ENCODE measurements at places on chromosomes 7 and 10.

GRCh38 chr7:155665957-155666287 is 21.5 kb downstream of the RBM33 start:
- DNase-seq = no peak

DNA sequence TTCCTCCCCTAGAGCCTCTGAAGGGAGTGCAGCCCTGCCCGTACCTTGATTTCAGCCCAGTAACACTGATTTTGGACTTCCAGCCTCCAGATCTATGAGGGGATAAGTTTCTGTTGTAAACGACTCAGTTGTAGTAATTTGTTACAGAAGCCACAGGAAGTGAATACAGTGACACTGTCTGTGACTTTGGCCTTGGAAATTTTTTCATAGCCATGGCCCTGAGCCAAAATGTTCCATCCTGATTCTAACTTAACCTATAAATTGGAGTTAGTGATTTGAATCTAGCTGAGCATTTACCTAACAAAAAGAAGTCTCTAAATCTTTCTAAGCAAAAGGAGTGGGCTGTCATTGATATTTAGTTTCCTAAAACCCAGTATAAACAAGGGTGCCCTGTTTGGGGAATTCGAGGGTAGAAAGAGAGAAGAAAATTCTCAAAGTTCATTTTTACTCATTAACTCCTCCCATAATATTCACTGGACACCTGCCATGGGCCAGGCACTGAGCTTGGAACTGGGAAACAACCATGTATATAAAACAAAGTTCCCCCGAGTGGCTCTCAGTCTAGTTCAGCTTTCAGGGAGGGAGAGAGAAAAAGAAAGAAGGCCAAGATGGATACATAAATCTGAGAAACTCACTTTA is 162.3 kb downstream of the SKIDA1 start:
- DNase-seq = no peak

GRCh38 chr7:103762065-103762760 is 227.2 kb downstream of the RELN start:
- no peak for DNase-seq

GRCh38 chr7:158783595-158783994 is 45.7 kb downstream of the ESYT2 start:
- DNase-seq = no peak

GRCh38 chr10:7485799-7486198 is 75.0 kb upstream of the SFMBT2 start:
- DNase-seq = no peak

DNA sequence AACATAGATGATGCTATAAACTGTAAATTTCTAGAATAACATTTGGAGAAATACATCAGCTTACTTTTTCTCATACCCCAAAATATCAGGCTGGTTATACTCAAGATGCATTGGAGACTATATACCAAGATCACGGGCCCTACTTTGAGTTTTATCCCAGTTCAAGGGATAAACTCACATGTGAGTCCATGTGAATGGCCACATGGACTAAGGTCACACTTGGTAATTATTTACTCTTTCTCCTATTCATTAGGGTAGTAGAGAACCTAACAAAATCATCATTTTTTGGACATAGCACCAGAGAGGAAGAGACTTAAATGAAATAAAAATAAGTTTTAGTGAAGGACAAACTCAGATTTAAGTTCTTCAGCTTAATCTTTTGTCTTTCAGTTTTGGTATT is 93.1 kb upstream of the GATAD1 start:
- no peak for DNase-seq

DNA sequence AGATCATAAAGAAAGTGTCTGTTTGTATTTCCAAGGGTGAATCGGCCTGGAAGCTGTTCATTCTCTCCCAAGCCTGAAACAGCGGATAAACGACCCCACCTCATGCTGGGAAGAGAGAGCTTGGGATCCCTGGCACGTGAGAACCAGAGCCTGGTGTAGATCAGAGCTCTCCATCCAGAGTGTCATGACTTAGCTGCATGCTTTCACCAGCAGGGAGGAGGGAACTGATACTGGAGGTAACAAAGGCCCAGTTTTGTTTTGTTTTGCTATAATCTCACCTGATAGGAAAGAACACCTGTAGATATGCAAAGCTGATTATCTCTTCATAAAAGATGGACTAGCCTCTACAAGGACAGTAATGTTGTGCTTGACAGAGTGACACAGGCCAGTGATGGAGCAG is 236.6 kb downstream of the POM121L12 start:
- no peak for DNase-seq

DNA sequence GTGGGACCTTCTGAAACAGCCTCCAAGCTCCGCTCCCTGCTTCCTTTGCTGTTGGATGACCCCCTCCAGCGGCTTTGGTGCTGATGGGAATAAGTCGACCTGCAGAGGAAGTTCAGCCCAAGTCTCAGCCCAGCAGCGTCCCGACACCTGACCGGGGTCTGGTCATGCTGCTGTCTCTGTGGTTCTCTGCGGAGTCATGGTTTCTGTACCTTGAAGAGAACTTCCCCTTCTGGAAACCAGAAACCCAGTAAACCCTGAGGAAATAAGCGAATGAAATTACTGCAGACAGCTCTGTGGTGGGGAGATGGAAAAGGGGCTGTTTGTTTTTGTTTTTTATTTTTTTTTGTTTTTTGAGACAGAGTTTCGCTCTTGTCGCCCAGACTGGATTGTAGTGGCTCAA is 18.3 kb upstream of the ZNF12 start:
- DNase-seq = no peak

DNA sequence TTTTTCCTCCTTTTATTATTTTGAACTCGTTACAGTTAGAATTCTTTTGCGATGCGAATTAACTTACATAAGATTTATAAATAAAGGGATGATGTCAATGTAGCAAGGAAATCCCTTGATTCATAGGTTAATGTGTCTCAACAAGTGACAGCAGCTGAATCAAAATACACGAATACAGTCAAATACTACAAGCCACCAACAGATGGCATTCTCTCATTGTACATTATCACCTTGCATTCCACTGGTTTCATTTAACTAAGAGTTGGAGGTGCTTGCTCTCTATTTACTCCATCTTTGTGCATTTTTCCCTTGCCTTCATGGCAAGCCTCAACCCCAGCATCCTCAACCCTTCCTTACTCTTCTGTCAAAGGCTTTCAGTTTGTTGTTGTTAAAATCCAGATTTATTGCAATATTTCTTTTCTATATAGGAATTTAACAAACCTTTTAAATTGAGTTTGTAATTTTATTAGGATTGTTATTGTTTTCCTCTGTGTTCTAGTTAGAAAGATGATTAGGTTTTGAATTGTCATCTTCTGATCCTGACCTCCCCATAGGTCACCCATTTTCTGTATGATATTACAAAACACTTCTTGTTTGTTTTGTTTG is 78.3 kb downstream of the SLC25A40 start:
- DNase-seq = no peak

DNA sequence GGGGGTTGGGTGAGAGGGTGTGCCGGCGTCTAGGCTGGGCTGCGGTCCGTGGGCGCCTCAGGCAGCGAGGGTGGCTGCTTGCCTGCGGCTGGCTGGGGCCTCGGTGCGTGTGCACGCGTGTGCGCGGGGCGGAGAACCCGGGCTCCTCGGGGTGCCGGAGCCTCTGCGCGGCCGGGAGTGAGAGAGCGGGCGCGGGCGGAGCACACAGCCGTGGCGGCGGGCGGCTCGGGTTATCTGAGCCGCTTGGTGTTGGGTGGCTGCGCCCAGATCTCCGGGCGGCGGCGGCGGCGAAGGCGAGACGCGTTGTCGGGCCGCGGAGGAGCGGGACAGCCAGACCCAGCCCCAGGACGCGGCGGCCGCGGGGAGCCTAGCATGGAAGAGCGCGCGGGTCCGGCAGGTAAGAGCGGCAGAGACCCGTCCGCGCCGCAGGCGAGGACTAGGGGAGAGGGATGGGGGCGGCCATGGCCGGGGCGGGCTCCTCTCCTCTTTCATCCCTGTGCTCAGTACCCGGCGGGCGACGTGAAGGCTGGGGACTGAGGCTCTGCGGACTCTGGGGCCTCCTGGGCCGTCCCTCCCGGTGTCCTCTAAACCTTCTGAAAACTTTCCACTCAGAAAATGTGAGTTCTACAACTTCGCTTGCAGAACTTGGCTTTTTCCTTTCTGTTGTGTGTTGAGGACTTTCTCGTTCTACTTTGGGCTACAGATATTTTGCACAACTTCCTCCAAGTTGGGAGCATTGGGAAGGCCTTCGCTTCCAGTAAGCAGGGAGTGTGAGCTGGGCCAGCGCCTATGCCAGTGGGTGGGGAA is 9.8 kb upstream of the PAX2 start:
- DNase-seq = no peak

GRCh38 chr10:27568196-27569175 is 64.4 kb downstream of the RAB18 start:
- no peak for DNase-seq

- DNase-seq = no peak
Measured at GRCh38 chr10:520402-520787, 169.1 kb downstream of the DIP2C start.

DNA sequence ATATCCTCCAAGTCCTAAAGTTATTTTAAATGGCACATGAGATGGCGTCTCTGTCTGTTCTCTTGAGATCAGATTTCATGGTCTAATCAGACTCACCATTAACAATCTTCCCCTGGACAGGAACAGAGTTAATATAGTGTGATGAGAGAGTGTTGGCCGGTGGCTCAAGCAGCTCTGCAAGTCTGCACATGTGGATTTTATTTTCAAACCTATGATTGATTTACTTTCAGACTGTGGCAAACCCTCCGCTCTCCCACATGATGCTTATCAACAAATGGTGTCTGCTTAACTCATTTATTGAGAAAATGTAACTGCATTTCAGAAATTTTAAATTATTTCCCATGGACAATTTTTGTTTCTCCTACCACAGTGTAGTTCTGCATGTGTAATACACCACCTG is 46.5 kb upstream of the HGF start:
- DNase-seq = no peak

DNA sequence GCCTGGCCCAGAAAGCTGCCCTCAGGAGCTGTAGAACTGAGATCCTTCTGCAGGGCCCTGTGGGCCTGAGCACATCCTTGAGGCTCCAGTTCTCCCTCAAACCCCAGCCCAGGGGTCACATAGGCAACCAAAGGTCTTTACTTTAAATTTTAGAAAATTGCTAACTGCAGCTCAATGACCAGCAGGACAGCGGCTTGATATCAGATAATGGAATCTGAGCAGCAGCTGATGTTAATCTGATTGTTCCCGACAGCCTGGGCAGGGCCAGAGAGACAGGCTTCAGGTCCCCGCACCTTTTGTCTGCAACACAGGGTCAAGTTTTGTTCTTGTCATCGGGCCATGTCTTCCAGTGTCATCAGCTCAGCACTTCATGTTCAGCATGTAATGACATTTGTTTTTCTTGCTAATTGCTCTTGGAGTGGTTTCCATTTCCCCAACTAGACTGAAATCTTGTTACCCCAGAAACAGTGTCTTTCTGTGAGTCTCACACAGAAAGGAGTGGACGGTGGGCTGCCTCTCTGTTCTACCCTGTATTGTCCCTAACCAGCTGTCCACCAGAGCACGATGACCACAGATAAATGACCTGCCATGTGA is 91.0 kb downstream of the PAXIP1 start:
- DNase-seq = no peak

- DNase-seq = no peak
Measured at GRCh38 chr7:26507108-26507987, 215.7 kb downstream of the SNX10 start.

- no peak for DNase-seq
Measured at GRCh38 chr10:101143345-101143630, 12.2 kb downstream of the TLX1 start.

DNA sequence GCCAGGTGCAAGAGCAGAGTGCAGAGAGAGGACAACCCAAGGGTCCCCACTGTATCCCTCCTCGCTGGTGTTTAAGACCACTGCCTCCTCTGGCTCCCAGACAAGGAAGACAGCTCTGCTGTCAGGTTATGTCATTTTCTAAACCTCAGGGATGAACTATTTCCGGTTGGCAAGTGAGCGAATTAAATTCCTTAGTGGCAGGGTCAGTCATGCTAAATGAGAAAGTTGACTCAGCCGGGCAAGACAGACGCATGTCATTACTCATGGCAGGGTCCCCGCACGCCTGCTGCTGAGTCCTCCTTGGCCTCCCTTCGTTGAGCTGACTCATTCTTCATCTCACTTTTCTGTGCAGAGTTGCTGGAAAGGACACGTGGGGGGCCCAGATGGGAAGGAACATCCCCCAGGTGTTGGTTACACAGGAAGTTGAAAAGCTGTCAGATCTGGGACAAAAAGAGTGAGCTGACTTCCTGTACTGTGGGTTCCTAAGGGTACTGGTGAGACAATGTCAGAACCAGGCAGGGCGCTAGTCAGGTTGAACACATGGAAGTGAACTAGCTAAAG is 47.1 kb upstream of the UCN3 start:
- DNase-seq = peak; percentile 46

DNA sequence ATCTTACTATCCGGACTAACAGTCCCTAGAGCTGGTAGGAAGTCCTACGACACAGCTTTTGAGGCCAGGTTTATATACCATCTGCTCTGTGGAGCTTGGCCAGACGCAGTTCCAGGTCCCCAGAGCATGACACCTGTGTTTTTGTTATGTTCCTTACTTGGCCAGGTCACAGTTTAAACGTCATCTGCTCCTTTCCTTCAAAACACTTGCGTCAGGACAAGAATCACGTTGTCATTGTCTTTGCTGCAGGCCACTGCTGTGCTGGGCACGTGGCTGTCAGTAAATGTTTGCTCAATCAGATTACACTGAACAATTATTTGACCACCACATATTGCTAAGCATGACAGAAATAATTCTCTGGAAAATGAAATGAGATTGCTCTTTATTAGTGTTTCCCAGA is 23.9 kb downstream of the SLC18A2 start:
- DNase-seq = no peak

GRCh38 chr7:166338-167060 is 25.9 kb upstream of the FAM20C start:
- no peak for DNase-seq

DNA sequence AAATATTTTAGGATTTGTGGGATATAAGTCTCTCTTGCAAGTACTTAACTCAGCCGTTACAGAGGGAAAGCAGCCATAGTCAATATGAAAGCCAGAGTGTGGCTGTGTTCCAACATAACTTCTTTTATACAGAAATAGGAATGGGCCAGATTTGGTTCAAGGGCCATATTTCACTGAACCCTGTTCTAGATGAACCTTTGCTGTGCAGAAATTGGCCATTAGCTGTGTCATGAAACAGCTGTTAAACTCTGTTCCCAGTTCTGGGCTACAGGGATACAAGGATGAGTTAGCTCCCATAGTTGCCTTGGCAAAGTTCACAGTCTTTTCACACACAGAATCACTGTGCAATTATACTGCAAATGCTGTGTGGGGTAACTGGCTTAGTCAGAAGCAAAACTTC is 213.9 kb upstream of the LRRN3 start:
- DNase-seq = no peak

GRCh38 chr7:1130021-1130990 is 29.7 kb downstream of the ZFAND2A start:
- DNase-seq = no peak

- DNase-seq = peak; percentile 50
Measured at GRCh38 chr7:317643-318405, 27.9 kb downstream of the FOXL3 start.

GRCh38 chr10:34241226-34242000 is 573.7 kb downstream of the PARD3 start:
- no peak for DNase-seq

DNA sequence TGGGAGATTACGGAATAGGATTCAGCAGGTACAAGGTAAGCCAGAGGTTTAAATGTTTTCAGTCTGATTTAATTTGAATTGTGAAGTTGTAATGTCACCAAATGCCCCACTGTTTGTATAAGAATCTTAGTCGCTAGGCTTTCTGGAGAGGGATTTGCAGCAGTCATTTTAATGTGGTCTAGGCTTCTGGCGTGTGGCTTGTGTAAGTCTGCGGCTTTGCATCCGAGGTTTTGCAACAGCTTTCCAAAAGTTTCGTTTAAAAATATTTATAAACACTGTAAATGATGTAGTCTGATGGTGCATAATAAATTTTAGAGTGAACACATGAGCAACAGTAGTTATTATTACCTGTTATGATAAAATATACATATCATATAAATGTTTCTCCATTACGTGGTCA is 26.1 kb upstream of the BHLHA15 start:
- DNase-seq = no peak
